Testis (tissue), 5 donors: ENCODE measurements at places on chromosomes 7 and 10. TPM values are rescaled to one million over a fixed set of nuclear protein-coding genes. Genes with fewer than 3 reads are reported as not detected.

GRCh38 chr7:157486007-157486755 lies 149.4 kb downstream of the DNAJB6 start:
- no peak for DNase-seq

GRCh38 chr7:22731766-22732165 lies 4.8 kb downstream of the IL6 start:
- no peak for DNase-seq

DNA sequence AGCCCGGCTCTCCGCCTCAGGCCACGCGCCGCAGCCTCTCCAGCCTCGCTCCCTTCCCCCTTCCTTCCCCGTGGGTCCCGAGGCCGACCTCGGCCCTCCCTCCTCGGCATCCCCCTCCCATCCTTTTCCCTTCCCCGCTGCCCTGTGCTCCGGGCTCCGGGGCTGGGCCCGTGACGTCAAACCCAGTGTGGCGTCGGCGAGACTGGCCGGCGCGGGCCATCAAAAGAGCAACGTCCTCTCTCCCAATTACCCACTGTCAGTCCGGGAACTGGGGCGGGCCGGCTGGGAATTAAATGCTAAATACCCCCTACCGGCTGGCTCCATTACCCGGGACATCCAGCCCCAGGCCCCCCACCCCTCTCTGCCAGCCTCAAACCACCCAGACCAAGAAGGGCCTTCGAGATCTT lies 2.6 kb upstream of the GATA3 start:
- DNase-seq = no peak

- DNase-seq = no peak
Observed at GRCh38 chr10:73131301-73131700, 21.0 kb downstream of the NUDT13 start.

DNA sequence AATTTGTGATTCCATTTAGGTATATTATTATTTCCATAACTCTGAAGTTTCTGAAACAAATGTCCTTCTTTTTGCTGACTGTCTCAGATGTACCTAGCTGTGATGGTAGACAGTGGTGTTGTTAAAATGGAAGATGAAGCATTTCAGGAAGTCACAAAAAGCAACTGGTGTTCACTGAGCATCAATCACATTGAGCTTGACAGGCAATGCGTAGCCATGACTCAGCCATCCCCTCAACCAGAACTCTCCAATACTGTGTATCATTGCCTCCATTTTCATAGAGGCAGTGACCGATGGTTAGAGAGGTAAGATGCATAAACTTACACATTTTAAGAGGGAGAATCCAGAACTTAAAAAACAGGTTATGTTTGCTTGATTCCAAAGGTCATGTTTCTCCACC lies 434.0 kb downstream of the INHBA start:
- DNase-seq = no peak

GRCh38 chr7:28086198-28086597 lies 94.4 kb downstream of the JAZF1 start:
- no peak for DNase-seq

DNA sequence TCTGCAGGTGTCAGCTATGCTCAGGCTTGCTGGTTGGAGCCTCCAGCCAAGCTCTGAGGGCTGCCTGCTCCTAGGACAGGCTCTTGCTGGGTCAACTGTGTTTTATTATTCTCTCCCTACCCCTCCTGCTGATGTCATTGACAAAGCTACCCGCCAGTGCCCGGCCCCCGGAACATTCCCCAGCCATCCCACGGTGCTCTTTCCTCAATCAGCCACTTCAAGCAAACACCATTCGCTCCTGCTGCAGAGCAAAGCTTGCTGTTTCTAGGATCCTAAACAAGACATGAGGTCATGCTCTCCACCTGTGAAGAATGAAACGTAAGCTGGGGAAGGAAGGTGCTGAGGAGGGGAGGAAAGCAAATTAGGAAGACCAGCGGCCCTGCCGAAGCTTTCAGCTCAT lies 2.1 kb upstream of the C10orf71 start:
- DNase-seq = no peak

DNA sequence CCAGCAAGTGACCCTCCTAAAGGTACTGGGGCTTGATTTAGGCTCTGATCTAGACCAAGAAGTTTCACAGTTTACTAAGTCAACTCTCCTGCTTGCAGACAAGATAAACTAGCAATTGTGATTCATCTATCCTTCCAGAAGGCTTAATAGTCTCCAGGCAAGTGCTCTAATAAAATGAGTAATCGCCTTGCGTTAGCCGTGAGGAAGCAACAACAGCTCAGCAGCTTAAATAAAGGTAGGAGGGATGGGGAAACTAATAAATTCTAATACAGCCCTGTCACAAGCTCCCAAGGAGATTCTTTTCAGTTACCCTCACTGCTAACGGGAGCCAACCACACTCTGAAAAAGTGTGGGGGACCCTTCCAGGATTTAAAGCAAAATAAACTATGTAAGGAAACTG lies 48.4 kb downstream of the FRMD4A start:
- DNase-seq = no peak

- no peak for DNase-seq
Observed at GRCh38 chr10:89589101-89589720, 53.8 kb upstream of the SLC16A12 start.

DNA sequence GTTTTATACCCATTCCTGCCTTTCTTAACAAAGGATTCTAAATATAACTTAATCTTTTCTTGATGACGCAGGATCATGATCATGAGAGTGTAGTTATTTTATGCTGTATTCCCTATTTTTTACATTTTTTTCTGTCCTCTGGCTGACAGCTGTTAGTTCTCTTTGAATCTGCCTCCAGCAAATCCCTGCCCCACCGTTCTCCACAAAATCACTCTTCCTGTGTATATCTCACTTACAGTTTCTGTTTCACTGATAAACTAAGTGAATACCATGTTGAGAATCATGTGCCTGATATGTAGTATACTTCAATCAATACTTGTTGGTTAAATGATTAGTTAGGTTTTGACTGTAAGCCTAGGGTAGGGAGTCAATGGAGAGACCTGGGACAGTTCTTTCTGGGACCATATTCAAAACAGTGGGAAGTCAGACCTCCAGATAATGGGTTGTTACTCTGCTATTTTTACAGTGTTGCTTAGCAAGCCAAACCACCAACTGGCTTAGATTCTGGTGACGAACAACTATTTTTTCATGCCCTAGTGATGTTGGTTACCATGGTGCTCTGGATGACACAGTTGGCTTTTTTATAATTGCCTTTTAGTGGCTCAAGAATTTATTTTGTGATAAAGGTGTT lies 12.8 kb downstream of the CNNM1 start:
- DNase-seq = no peak

- peak; percentile 73 for DNase-seq
Observed at GRCh38 chr10:100743626-100744135, 1.7 kb upstream of the PAX2 start.

DNA sequence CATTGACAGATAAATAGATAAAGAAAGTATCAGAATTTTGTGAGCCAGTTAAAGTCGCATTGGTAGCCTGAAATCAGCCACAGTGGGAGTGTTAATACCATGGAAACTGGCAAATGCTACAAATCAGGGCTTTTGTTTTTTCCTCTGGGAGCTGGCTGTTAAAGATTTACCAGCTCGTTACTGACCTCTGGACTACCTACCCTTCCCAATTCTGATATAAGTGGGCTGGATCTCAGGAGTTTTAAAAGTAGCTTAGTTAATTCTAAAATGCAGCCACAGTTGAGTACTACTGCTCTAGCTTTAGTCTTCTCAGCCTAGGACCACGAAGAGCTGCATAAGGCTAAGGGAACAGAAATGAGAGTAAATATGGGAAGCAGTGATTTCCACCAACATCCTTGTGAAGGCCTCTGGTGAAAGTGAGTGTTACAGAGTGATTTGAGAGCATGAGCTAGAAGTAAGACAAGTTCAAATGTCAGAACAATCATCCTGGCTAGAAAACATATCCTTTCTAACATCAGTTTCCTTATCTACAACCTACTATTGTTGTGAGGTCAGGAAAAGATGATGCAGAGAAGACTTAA lies 53.2 kb downstream of the A1CF start:
- DNase-seq = no peak

DNA sequence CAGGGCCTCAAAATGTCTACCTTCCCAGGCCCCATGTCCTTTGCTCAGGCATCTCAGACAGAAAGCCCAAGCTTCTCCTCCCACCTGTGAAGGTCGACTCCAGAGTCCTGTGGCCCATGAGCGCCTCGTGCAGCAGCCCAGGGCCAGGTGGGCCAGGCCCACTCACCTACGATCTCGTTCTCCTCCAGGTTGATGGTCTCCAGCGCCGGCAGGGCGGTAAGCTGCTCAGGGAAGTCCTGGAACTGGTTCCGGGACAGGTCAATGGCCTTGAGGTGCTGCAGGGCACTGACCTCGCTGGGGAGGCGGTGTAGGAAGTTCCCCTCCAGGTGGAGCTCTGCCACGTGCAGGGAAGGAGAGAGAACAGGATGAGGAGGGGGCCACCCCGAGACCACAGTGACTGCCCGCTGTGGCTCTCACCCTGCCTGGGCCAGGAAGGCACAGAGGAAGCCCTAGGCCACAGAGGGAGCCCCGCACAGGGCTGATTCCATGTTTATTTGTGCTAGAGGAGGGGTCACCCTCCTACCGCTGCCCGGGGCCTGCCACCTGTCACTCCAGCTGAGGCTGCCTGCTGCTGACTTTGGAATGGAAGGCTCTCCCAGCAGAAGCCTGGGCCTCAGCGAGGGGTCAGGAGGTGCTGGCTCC lies 40.0 kb upstream of the NPFFR1 start:
- no peak for DNase-seq

DNA sequence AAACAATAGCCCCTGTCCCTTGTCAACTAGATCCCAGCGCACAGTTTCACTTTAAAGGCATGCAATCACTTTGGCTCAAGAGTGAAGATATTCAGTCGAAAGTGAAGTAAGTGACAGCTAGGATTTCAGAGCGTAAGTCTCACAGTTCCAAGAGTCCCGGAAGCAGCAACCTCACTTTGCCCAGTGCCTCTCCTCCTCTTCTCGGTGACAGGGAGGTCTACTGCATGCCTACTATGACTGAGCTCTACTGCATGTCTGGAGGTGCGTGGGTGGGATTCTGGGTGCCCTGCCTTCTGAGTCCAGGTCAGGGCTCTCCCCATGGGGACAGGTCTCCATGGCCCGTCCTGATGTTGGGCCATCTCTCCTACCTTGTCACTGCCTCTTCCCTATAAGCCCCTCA lies 17.0 kb downstream of the PRKCQ start:
- DNase-seq = no peak

GRCh38 chr7:65438598-65438997 lies 64.9 kb downstream of the ZNF92 start:
- no peak for DNase-seq

Gene SDK1
- total RNA-seq = 24.9 TPM

Gene PPIF
- 82.1 TPM for total RNA-seq

Gene TMEM213
- total RNA-seq = 0.31 TPM
